ENCODE measurements at places on chromosomes 13 and 19.

DNA sequence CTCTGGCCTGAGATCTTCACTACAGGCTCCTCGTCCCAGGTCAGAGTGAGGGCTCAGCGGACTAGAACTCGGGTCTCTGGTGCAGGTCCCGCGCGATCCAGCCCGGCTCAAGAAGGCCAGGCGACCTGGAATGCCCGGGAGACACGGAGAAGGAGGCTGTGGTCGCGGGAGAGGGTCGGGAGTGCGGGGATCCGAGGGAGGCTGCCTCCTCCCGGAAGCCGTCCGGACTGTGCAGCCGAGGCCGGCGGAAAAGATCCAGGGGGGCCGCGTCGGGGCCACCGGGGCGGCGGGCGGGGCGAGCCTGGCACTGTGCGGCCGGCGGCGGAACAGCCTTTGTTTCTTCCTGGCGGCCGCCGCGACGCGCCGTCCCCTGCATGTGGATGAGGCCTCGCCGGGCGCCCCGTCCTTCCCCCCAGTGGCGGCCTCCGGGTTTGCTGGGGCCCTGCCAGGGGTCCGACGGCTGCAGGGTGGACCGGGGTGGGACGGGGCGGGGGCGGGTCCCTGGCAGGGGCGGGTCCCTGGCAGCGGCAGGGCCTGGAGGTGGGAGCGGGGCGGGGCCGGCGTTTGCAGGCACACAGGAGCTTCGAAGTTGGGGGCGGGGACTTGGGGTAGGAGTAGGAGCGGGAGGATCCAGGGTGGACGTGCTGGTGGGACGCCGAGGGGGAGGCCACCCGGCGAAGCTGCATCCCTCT, 1.0 kb upstream of the SLC7A10 start:
- DNase-seq: no peak

GRCh38 chr19:36488846-36489117, 579 bp downstream of the ZNF566 start:
- peak; percentile 25 for DNase-seq

DNA sequence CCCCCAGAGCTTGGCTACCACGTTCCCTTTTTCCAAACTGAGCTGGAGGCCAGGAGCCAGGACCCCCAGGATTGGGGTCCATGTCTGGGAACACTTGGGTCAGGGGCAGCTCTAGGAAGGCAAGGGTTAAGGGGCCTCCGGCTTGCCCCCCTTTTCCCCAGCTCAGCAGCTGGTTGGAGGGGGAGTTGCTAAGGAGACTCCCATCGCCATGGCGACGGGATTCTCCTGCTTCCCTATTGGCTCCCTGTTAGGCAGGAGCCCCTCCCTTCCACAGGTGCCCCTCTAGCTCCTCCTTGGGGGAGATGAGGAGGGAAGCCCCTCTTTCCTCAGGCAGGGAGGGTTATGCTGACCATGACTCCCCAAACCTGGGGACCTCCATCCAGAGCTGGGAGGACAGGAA, 33.9 kb downstream of the PDE4A start:
- no peak for DNase-seq

- no peak for DNase-seq
Measured at GRCh38 chr13:70043685-70044084, 63.9 kb upstream of the ATXN8OS start.

DNA sequence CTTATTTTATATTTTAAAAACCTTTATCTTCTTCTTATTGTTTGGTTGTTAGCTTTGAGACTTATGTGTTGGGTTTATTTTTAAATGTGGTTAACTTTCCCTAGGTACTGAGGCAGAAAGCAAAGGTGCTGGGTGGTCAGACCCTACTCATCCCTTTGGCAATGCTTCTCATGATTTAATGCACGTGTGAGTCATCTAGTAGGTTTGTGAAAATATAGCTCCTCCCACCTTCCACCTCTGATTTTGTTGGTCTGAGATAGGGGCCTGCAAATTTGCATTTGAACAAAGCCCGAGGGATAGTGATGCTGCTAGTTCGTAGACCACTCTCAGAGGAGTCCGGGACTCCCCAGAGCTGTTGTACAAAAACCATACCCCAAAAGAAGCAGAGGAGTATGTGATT, 771.3 kb upstream of the ARGLU1 start:
- DNase-seq: no peak

DNA sequence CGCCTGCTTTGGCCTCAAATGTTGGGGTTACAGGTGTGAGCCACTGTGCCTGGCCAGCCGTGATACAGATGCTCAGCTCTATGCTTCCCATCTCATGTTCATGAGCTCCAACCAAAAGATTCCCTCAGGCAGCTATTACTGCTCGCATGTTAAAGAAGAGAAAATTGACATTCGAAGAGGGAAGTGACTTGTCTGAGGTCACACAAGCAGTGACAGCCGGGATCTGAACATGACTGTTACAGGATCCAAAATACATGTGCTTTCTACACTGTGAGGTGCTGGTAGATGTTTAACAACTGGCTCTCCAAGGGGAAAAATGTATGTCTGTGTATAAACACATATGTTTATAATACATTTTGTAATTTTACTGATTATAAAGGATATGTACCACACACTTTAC, 11.3 kb downstream of the FPR1 start:
- DNase-seq: no peak

GRCh38 chr13:85755123-85755522, 44.1 kb downstream of the SLITRK6 start:
- no peak for DNase-seq

DNA sequence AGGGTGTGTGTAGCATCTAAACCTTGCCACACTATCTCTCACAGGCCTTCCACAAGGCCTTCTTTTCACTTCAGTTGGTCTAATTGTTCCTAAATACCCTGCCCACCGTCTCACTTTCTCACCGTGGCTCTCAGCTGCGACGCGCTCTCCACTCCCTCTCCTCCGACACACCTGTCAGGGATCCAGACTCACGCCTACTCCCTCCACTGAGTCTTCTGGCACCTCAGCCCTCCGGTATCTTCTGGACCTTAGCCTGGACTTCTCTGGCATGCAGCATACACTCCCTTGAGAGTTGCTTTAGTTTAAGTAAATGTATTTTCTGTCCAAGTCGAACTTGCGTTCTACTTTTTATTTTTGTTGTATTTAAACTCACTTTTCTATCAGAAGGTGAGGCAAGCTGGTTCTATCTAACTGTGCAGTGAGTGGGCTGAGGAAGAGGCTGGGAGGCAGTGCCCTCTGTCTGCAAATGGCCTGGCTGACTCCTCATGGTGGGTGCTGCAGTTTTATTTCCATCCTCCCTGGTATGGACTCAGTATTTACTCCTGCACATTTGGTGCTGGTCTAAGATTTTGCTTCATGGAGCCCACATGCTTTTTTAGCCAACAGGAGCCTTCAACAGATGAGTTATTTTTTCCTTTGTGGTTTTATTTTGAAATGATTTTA, 28.5 kb upstream of the ARGLU1 start:
- DNase-seq: no peak

- DNase-seq: no peak
Measured at GRCh38 chr13:27599845-27600553, 20.3 kb downstream of the LNX2 start.

DNA sequence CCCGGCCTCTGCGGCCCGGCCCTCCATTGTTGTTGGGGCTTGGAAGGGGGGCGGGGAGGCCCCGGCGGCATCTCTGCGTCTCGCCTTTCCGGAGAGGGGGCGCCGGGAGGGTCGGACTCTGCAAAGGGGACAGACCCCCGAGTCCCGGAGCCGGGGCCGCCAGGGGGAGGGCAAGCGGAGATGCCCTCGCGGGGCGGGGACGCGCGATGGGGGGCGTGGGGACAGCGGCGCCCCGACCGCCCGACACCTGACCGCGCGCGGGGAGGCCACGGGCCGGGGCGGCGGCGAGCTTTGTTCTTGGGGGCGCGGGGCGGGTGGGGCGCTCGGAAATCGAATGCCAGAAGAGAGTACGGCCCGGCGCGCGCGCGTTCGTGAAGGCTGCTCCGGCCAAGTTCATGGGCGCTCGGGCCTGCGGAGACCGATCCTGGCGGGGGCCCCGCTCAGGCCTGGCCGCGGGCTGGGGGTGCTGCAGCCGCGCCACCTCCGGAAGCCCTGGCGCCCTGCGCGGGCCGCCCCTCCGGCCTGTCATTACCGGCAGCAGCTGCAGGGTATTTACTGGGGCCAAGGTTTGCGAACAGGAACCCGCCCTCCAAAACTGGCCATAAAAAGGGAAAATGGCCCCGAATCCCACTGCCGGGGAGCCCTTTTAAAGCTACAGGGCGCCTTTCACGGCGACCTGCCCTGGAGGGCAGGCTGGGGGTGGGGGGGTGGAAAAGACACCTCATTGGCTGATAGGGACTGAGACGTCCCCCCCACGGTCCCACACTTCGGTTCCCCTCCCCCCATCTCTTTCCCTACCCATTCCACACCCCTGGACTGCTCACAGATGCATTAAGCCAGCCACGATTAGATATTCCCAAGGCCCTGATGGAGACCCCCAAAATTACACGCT, 11.1 kb upstream of the NANOS3 start:
- DNase-seq: no peak

DNA sequence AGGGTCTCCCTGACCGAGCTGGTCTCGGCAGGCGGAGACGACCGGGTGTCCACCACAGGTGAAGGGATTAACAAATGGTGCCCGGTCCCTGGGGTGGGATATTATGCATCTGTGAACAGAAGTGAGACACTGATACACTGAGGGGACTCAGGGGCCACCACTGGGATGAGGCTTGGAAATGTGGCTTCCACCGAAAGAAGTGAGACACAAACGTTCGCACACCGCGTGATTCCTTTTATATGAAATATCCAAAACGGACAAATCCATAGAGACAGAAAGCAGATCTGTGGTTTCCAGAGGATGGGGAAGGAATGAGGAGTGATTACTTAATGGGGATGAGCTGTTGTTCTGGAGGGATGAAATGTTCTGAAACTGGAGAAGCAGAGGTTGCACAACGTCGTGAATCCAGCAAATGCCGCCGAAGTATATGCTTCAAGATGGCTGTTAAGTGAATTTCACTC, 47.5 kb downstream of the C13orf46 start:
- no peak for DNase-seq

- DNase-seq: no peak
Measured at GRCh38 chr19:44260695-44261446, 1.2 kb downstream of the ZNF233 start.

- no peak for DNase-seq
Measured at GRCh38 chr19:31485472-31485871, 136.2 kb upstream of the TSHZ3 start.

DNA sequence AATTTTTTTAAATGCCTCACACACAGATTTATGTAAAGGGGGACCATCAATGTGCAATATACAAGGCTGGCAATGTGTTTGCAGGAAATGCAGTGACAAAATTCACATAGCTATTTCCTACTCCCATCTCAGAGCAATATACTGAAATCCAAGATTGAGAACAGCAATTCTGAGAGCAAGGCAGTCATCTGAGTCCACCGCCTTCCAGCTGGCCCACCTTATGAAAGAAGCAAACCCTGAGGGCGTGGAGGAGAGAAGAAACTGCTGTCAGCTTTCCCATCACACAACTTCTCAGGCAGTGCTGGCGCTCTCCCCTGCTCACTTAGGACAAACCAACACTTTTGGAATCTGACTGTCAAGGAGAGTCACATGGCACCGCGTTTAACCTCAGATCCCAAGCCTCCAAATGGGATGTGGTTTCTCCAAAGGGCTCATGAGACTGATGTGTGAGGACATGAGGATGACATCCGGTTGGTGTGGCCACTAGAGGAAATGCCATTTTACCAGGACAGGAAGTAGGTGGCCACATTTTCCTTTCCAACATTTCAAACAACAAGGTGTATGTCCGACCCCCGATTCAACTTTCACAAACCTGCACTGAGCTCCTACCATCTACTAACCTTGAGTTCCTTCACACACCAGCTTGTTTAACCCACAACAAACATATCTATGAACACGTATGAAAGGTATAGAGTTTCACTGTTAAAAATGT, 3.7 kb upstream of the DOCK9 start:
- DNase-seq: no peak

GRCh38 chr19:38721979-38722773, 22.1 kb downstream of the CAPN12 start:
- DNase-seq: no peak

- DNase-seq: peak; percentile 76
Measured at GRCh38 chr19:5035105-5035761, 66.3 kb downstream of the KDM4B start.

DNA sequence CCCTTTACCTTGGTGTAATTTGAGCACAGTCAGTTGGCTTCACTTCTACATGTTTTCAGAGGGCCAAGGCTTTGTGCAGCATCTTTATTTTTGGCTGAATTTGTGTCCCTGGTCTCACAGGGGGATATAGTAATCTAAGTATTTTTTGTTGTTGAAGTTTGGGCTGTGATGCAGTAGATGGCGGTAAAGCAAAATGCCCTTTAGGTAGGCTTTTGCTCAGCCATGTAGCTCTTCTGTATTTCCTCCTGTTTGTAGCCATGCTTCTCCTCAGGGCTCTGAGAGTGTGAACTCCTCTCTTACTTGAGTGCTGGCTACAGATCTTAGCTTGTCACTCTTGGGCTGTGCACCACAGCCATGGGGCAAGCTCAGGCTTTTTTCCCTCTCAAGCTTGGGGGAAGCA, 328.6 kb downstream of the SLITRK5 start:
- DNase-seq: no peak

DNA sequence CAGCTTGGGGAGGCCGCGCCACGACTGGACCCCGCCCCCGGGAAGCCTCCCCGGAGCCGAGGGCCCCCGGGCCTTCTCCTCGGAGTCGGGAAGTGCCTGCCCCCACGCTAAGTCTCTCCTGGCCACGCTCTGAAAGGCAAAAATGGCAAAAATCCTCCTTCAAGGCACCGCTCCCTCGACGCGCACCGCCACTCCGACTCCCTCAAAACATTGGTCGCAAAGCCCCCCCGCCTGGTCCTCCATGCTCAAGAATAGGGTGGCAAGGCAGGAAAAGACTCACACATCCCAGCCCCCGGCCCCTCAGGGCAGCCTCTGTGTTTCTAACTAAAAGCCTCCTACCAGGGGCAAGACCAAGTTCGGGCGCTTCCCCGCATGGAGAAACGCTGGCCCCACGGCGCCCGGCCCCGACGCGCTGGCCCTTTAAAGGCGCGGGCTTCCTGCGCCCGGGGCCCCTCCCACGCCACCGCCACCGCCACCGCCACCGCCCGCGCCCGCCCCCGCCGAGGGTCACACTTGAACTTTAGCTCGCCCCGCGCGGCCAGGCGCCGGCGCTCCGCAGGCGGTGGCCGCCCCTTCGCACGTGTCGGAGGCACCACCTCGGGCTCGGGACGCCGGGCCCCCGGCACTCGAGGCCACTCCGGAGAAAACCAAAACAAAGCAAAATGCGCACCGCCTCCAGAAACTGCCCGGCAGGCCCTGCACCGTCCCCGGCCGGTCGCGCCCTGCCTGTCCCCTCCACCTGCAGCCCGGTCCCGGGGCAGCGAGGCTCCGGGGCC, 1.9 kb downstream of the FOXO1 start:
- no peak for DNase-seq

- DNase-seq: no peak
Measured at GRCh38 chr13:83618966-83619365, 263.3 kb downstream of the SLITRK1 start.

- peak; percentile 99 for DNase-seq
Measured at GRCh38 chr13:19863323-19864023, at the start of gene ZMYM5. ZMYM5 (minus strand) TSS chr13:19863649; CDS start chr13:19852180, 11,469 bp downstream.

GRCh38 chr13:20826843-20827560, 53.2 kb upstream of the EEF1AKMT1 start:
- no peak for DNase-seq

- no peak for DNase-seq
Measured at GRCh38 chr19:456547-457110, 4.2 kb downstream of the SHC2 start.

Data from NCI-H446 (cell line).